ENCODE measurements at places on chromosomes 2 and 18. TPM values are rescaled to one million over a fixed set of nuclear protein-coding genes. Genes with fewer than 3 reads are reported as not detected.

DNA sequence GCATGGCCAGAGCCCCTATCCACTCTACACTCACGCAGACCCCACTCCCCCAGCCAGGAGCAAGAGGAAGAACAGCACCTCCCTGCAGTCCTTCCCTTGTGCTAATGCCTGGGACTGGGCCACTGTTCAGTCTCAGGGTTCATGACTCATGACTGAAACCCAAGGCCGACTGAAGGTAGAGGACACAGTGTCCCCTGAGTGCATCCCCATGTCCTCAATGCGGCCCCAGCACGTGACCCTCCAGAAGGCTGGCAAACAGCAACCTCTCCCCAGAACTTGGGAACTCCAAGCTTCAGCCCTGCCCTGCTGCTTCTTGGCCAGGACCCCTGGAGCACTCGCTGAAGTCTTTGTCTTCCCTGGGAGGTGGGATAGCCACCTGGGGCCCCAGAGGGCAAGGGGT is 6.0 kb upstream of the ADRA2B start:
- DNase-seq = no peak

The UGT1A5 gene
- total RNA-seq = not detected

DNA sequence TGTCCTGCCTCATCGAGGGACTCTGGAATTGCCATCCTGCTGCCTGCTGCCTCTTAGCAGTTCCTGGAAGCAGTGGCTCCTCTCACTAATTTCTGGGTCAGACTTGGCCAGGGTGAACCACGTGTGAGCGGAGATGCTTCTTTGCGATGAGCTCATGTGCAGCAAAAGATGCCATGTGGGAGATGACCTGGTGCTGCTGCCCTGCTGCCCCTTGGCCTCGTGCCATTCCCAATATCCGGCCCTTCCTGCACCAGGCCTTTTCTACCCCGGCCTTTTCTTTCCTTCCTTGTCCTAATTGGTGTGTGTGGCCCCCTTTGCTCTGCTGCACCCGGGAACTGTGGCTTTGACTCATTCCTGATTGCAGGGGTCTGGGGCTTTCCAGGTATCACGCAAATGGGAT is 296.9 kb upstream of the HS6ST1 start:
- DNase-seq = no peak

DNA sequence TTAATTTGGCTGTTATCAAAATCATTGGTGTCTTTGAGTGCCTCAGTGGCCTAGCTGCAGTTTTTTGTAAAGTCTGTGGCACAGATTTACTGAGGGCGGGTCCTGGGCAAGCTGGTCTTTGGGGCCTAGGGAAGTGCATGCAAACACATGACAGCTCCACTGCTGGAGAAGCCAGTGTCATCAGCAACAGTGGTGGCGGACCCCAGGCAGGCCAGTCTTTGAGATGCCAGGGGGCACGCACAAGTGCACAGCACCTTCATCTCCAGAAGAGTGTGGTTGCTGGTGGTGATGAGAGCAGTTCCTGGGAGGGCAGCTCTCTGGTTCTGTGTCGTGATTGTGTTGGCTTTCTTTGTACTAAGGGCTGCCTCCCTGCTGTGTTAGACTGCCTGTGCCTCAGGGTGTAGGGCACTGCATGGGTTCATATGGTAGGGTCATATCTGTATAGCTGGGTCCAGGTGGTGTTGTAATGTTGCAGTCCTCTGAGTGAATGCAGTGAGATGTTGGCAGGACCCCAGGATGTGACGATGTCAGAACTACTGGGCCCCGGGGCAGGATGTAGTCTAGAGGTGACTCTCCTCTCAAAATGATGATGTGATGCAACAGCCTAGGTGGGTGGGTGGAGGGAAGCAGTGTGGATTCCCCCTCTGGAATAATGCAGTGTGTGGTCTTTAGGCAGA is 646.7 kb upstream of the CDH2 start:
- no peak for DNase-seq

GRCh38 chr18:33928231-33928630 is 296.5 kb downstream of the NOL4 start:
- no peak for DNase-seq

The ASXL3 gene
- total RNA-seq = 0.05 TPM

GRCh38 chr2:199973703-199974102 is 18.3 kb downstream of the MAIP1 start:
- peak; percentile 69 for DNase-seq

DNA sequence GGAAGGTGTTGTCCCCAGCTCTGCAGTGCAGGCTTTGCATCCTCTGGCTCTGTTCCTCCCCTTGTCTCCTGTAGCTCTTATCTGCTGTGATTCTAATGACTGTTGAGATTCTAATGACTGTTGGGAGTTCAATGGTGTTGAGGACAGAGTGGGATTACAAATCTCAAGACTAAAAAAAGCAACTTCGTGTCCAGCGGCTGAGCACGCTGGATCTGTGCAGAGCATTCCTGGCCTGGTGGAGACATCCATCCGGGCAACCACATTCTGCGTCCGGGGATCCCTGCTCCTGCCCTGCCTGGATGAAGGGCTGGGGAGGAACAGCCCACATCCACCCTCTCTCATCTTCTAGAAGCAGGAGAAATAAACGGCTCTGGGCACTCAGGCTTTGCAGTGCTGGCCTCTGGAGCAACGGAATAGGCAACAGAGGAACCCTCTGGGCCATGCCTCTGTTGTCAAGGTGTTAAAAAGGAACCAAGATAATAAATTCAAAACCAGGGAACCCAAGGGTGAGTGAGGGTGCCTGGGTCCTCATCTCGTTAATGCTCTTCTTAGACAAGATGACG is 106.7 kb upstream of the ASB18 start:
- DNase-seq = no peak

DNA sequence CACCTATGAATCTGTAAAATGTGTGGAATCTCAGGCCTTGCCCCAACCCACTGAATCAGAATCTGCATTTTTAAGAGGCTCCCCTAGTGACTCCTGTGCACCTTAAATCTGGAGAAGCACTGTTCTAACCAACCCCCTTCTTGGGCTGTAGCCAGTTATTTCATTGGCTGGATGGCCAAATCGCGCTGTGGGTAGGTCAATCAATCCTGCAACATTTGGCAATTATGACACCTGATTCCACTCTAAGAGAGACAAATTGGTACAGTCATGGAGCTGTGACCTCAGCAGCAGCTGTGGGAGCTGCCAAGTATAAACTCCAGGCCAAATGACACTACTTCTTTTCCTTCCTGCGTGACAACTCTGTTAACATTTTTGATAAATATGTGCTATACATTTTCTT is 208.7 kb downstream of the CLIP4 start:
- DNase-seq = no peak

GRCh38 chr2:158130832-158131473 is 29.3 kb downstream of the UPP2 start:
- DNase-seq = no peak

DNA sequence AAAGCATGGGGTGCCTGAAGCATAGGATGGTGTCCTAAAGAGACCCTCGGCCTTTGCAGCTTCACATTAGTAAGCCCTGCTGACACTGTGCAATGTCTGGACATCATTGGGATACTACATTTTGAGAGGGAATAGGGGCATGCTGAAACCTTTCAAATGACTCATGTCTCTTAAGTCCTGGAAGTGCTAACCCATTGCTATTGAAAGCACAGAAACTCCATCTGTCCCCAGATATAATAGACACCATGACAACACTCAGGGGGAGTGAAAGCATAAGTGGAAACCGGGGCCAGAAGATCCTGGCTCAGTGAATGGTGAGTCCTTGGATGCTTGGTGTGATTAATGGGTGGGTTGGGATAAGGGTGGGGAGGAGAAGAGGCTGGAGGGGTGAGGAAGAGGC is 595.5 kb upstream of the ID2 start:
- DNase-seq = no peak

The MOB4 gene
- total RNA-seq = 32.3 TPM

DNA sequence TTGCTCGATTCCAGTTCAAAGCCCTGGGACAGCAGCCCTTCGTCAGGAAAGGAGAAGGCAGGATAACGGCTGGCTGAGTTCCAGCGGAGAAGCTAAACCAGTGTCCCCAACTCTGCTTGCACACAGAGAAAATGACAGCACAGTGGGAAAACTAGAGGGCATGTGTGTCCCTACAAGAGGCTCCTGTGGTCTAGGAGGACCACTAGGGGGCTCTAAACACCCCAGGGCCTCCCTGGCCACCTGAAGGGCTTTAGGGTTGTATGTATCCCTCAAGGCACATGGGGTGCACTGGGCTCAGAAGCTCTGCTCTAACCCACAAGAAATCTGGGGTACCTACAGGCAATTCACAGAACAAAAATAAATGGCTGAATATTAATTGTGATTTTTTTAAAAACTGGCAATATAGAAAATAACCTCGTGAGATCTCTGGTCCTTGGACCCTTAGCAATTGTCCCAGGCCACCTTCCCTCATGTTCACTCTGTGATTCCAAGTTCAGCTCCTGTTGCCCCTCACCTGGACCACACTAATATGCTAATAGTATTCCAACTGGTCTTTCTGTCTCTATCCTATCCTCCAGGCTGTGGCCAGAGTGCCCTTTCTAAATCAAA is 17.5 kb downstream of the STAT1 start:
- DNase-seq = peak; percentile 74

The PTH2R gene
- total RNA-seq = not detected

The CXCR1 gene
- not detected for total RNA-seq

DNA sequence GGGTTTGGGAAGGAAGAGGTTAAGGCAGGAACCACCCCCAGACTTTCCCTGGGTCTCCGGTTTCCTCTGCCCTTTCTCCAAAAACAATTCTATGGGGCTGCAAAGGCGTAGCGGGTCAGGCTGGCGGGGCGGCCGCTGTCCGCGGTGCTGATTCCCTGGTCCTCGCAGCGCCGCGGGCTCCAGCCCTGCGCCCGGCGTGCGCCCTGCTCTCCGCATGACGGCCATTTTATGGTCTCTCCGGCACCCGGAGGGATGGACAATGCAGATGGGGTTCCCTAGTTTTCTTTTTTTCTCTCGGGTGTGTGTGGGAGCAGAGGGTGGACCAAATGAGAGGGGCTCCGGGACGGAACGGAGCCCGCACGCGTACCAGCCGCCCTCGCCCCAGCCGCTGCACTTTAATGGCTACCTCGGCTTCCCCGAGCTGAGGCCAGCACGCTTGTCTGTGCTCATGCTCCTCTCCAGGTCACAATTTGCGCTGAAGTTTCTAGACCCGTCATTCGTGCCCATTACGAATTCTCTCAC is 1.6 kb downstream of the ST8SIA3 start:
- DNase-seq = peak; percentile 63

- no peak for DNase-seq
Observed at GRCh38 chr2:141103216-141103615, 1027.6 kb downstream of the LRP1B start.

GRCh38 chr2:38907743-38908562 is 18.3 kb downstream of the ARHGEF33 start:
- no peak for DNase-seq

The LRRTM1 gene
- not detected for total RNA-seq

- no peak for DNase-seq
Observed at GRCh38 chr18:59848002-59848401, 51.8 kb upstream of the PMAIP1 start.

The GRHL1 gene
- total RNA-seq = 0.37 TPM

- DNase-seq = no peak
Observed at GRCh38 chr2:212926940-212927339, 224.5 kb downstream of the IKZF2 start.

- peak; percentile 4 for DNase-seq
Observed at GRCh38 chr2:100470898-100471514, 724 bp downstream of the NMS start.

GRCh38 chr2:45921921-45922320 is 270.4 kb downstream of the PRKCE start:
- DNase-seq = no peak

The SERPINB12 gene
- total RNA-seq = not detected

GRCh38 chr18:40413160-40413559 is 1541.9 kb upstream of the PIK3C3 start:
- peak; percentile 3 for DNase-seq

The SLC38A11 gene
- not detected for total RNA-seq

The AOX1 gene
- 2.4 TPM for total RNA-seq

DNA sequence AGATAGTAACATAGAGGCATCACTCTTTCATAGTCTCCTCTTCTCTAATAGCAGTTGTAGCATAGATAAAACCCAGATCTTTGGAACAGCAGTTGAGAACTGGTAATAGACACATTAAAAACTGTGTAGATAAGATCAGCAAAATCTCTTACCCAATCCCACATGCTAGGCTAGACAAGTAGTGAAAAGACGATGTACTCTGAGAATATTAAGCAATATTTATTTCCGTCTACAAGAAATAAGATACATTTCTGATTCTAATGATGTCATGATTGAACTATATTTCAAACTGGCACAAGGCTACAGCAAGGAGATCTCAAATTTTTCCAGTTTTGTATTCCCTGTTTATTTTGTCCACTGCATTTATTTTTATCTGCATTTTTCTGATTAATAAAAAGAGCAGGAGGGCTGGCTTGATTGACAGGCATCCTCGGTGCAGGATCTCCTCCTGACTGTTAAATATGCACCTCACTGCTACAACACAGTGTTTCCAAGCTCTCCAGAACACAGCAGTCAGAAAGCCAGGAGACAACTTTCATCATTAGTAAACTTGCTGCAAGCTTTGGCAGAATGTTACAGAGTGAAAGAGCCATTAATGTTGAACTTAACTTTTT is 73.3 kb upstream of the ATIC start:
- DNase-seq = no peak

- DNase-seq = no peak
Observed at GRCh38 chr18:35029103-35029502, 12.1 kb upstream of the MAPRE2 start.

- peak; percentile 83 for DNase-seq
Observed at GRCh38 chr18:47772374-47773248, 157.8 kb downstream of the SMAD2 start.

The LBH gene
- total RNA-seq = 49.9 TPM

The FAM124B gene
- 139 TPM for total RNA-seq

GRCh38 chr2:210620456-210620855 is 64.1 kb downstream of the CPS1 start:
- no peak for DNase-seq

- DNase-seq = no peak
Observed at GRCh38 chr2:95009412-95009811, 16.1 kb upstream of the MAL start.

- DNase-seq = no peak
Observed at GRCh38 chr2:71254776-71255175, 27.9 kb upstream of the PAIP2B start.

DNA sequence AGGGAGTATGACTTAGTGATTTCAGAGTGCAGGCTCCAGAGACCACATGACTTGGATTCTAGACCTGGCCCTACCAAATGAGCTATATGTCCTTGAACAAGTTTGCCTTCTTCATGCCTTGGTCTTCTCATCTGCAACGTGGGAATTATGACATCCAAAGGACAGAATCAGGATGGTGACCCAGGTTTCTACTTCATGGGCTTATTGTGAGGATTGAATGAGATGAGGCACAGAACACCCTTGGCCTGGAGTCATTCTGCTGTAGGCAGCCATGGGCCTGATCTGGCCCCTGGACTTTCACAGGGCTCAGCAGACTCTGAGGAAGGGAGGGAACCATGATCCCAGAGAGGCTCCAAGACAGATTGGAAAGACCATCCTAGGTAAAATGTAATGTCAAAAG is 85.6 kb upstream of the HAAO start:
- DNase-seq = no peak

GRCh38 chr2:100785626-100786296 is 34.2 kb upstream of the NPAS2 start:
- no peak for DNase-seq

GRCh38 chr2:20588918-20589871 is 61.7 kb downstream of the HS1BP3 start:
- no peak for DNase-seq

Measured in dermis blood vessel endothelial cell (primary cell).